Muscle of arm (tissue), 14 donors: ENCODE measurements at places on chromosomes 4 and X.

DNA sequence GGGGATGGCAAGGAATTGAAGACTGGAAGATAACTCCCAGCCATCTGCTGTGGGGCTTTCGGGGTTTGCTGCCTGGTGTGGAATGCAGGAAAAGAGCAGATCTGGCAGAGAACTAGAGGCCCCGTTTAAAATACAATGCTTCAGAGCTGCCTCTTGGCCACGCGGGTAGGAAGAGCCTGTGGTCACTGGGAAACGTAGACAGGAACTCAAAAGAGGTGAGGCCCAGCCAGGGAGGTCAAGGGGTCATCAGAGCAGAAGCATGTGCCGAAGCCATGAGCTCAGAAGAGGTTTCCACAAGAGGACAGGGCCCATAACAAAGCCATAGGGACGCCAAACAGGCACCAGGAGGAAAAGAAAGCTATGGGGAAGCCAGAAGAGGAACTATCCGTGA, 14.5 kb upstream of the STS start:
- DNase-seq, result no peak

DNA sequence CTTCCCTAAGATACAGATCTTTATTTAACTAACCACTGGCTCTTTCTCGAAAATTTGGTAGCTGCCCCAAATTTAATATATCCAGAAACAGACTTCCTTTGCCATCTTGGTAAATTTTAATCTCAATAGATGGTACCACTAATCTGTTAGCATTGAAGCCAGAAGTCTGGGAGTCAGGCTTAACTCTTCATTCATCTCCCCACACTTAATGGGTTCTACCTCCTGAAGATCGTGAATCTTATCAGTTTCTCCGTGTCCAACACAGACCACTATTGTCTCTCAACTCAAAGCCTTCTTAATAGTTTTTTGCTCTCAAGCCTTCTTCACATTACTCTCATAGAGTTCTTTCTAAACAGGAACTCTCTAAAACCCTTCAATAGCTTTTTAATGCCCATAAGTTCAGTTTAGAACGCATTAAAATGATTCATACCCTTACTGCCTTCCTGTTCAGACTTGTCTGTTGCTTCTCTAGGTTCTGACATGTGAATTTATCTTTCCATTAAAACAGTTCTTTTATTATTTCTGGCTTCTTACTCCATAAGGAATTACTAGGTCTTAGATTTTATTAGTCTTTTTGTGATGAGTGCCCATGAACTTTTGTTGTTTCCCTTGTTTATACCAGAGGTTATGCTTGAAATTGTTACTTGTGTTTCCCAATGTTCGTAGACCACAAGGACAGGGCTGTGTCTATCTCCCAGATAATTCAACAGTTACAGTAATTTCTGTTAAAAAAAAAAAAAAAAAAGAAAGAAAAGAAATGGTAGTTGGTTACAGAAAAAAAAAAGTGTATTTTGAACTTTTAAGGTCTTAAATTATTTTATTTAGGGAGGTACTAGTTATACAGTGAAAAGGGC, 54.7 kb downstream of the SMARCAD1 start:
- DNase-seq, result no peak

GRCh38 chr4:94689155-94689860, 68.4 kb upstream of the BMPR1B start:
- DNase-seq, result no peak

GRCh38 chr4:94828882-94829281, 71.1 kb downstream of the BMPR1B start:
- no peak for DNase-seq

- DNase-seq, result no peak
Observed at GRCh38 chrX:7083021-7083420, 64.5 kb upstream of the STS start.

DNA sequence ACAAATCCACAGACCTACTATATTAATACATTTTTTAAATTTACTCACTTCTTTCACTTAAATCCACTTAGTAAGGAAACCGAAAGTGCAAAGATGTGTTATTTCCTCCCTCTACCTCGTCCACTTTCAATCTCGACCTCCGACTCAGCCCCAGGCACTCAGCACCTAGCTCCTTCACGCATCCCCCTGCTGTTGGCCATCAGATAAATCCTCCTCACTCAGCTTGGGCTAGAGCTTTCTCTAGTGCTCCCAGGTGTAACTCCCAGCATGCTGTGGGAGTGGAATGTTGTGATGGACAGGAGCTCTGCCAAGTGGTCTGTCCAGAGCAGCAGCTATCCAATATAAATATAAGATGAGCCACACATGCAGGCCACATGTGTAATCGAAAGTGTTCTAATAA, 26.7 kb upstream of the TEC start:
- DNase-seq, result no peak
